ENCODE measurements at places on chromosomes 1 and 21. TPM values are rescaled to one million over a fixed set of nuclear protein-coding genes. Genes with fewer than 3 reads are reported as not detected.

GRCh38 chr21:33855190-33855589 lies 60.4 kb downstream of the ATP5PO start:
- DNase-seq = no peak

DNA sequence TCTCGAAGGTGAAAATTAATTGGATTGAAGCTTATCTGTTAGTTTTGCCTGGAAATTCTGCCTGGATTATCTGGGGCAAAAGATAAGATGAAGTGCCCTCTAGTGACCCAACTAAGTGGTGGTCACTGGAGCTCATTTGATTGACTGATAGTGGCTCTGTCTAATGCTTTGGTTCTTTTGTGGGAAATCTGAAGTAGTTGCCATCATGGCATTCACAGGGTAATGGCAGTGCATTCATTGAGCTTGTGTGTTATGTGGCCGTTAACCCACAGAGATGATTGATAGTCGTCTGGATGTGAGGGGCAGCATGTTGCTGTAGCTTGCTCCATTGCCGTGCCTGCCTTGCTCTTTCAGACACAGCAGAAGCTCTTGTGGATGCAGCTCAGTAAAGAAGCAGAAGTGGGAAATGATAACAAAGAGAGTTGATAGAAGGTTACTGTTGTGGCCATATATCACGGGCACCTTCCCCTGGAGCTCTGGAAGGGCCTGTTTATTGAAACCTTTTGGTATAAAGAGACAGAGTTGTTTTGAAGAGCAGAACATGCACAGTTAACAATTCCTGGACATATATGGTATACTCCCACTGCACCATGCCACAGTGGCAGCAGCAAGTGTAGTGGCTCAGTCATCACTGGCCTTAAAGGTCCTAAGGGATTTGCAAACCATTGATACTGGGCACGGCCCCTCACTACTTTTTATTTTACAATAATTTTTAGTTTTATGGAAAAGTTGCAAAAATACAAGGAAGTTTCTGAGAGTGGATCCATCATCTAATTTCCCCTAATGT lies 42.0 kb downstream of the CXADR start:
- DNase-seq = peak; percentile 69

GRCh38 chr1:203600782-203601513 lies 25.7 kb upstream of the ATP2B4 start:
- DNase-seq = no peak

- no peak for DNase-seq
Observed at GRCh38 chr1:69167876-69168275, 399.8 kb upstream of the LRRC7 start.

- DNase-seq = peak; percentile 6
Observed at GRCh38 chr1:54051933-54052430, 1.0 kb downstream of the TMEM59 start.

GRCh38 chr1:27621051-27621920 lies 13.7 kb downstream of the FGR start:
- DNase-seq = peak; percentile 61

DNA sequence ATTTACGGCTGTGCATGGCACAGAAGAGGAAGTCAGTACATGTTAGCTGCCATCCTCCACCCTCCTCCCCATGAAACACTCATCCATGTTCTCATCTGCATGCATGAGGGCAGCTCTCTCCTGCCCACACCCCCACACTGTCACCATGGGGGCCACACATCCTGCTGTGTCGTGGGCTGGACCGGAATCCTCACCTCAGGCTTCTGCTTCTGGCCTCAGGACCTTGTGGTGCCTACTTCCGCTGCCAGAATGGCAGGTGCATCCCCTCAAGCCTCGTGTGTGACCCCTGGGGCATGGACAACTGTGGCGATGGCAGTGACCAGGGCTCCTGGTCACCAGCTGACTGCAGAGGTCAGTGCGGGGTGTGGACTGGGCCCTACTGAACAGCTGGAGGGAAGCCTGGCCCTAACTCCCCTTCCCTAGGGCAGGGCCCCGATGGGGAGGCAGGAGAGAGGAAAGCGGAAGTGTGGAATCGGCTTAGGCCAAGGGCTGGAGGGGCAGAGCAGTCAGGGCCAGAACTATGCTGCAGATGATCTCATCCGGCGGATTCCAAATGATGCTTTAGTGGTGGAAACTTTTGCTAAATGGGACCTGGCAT lies 3.8 kb downstream of the LDLRAD2 start:
- peak; percentile 68 for DNase-seq

- no peak for DNase-seq
Observed at GRCh38 chr1:243473227-243474135, 217.6 kb downstream of the SDCCAG8 start.

DNA sequence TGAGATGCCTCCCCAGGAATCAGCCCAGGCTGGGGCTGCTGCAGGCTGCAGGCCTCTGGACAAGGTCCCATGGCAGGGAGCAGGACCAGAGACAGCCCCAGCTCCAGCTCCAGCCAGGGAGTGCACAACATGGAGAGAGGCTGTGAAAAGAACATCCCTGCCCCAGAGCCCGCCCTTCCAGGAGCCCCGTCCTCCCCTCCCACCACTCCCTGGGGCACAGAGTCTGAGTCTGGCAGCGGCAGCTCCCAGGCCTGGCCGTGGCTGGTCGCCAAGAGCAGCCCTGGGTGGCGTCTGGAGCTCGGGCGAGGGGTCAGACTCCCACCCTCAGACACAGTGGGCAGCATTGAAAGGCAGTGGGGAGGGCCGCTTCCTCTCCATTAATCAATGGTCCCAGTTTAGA lies 37.8 kb downstream of the MEGF6 start:
- no peak for DNase-seq

GRCh38 chr1:46603481-46603857 lies 599 bp downstream of the MKNK1 start:
- peak; percentile 12 for DNase-seq

Gene ALX3
- not detected for total RNA-seq

Gene PGBD5
- 0.60 TPM for total RNA-seq

Gene GPR25
- total RNA-seq = not detected

Gene CD1D
- total RNA-seq = under 0.01 TPM

Gene XCL1
- total RNA-seq = not detected

Gene ZP4
- total RNA-seq = not detected

Gene SPATA1
- total RNA-seq = 0.22 TPM

Gene RSPH1
- total RNA-seq = not detected

Gene SLAMF8
- not detected for total RNA-seq

All from lung microvascular endothelial cell (primary cell).